SK-N-SH (cell line): ENCODE measurements at places on chromosomes 5 and 9. TPM values are rescaled to one million over a fixed set of nuclear protein-coding genes. Genes with fewer than 3 reads are reported as not detected.

The PDGFRB gene
- polyA plus RNA-seq: 25.9 and 32.1 TPM in 2 replicates

The ARAP3 gene
- polyA plus RNA-seq: 5.5 and 6.5 TPM in 2 replicates

The PCDHGA10 gene
- polyA plus RNA-seq: 1.6 and 2.0 TPM in 2 replicates

- no peak for DNase-seq
Measured at GRCh38 chr9:113623851-113624485, 160.4 kb downstream of the RGS3 start.

GRCh38 chr5:54607006-54607405 lies 89.4 kb downstream of the SNX18 start:
- no peak for DNase-seq

- no peak for DNase-seq
Measured at GRCh38 chr5:143592648-143593047, 189.2 kb upstream of the NR3C1 start.

DNA sequence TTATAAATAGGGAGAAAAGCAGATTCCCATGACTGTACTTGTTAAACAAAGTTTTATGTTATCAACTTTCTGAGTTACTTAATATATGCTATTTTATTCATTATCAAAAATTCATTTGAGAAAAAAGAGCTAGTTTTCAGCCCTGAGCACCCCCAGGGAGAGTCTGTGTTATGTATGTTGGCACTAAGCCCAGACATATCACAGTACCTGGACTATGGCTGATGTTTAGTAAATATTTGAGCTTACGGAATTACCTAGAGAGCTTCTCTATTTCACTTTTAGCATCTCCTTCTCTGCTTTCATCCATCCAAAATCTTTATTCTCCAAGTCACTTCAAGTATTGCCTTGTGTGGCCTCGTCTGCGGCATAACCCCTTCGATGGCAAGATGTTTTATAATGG lies 225.9 kb upstream of the PCSK5 start:
- DNase-seq: no peak

DNA sequence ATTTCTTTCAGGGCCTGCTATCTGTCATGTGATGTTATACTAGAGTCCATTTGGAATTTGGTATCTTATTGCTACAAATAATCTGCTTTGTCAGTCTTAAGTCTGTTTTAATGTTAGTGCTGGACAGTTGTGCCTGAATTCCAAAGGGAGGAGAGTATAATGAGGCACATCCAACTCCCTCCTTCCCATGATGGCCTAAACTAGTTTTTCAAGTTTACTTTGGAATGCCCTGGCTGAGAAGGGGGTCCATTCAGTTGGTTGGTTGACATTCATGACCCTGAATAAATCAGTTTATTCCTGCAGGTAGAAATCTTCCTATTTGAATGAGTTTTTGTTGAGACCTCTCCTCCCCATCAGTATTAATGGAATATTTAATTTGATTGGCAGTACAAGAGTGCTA lies 9.4 kb upstream of the LRRTM2 start:
- DNase-seq: no peak
